ENCODE measurements at places on chromosomes 16 and 17. TPM values are rescaled to one million over a fixed set of nuclear protein-coding genes. Genes with fewer than 3 reads are reported as not detected.

Gene PRSS22
- total RNA-seq, result not detected

Gene MSRB1
- 9.9 TPM for total RNA-seq

Gene OR1F1
- total RNA-seq, result not detected

Gene CSH2
- not detected for total RNA-seq

Gene NUPR1
- not detected for total RNA-seq

Gene IGFBP4
- total RNA-seq, result 0.86 TPM

Gene MYO15A
- 2.0 TPM for total RNA-seq

GRCh38 chr17:72022328-72023275 is 98.2 kb upstream of the SOX9 start:
- H3K27me3 ChIP-seq, result peaks cover 18% of the 10 kb centered on the region
- no peaks in the 10 kb centered on the region for H3K36me3 ChIP-seq
- no peaks in the 10 kb centered on the region for H3K4me1 ChIP-seq
- H3K27ac ChIP-seq, result no peak overlapping the region
- no peak for DNase-seq

DNA sequence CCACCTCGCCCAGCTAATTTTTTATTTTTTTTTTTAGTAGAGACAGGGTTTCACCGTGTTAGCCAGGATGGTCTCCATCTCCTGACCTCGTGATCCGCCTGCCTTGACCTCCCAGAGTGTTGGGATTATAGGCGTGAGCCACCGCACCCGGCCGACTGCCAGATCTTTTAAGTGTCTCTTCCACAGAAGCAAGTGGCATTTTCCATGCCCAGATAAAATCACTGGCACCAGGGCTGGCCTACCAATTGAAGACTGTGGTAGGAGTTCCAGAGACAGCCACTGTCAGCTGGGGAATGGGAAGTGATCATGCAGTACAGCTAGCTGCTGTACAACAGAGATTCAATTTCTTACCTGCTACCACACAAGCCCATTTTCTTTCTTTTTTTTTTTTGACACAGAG is 17.9 kb downstream of the CNP start:
- H3K4me3 ChIP-seq, result no peak overlapping the region
- DNase-seq, result no peak
- peaks cover 97% of the 10 kb centered on the region for H3K36me3 ChIP-seq
- no peaks in the 10 kb centered on the region for H3K27me3 ChIP-seq
- no peaks in the 10 kb centered on the region for H3K4me1 ChIP-seq
- no peak overlapping the region for H3K27ac ChIP-seq

DNA sequence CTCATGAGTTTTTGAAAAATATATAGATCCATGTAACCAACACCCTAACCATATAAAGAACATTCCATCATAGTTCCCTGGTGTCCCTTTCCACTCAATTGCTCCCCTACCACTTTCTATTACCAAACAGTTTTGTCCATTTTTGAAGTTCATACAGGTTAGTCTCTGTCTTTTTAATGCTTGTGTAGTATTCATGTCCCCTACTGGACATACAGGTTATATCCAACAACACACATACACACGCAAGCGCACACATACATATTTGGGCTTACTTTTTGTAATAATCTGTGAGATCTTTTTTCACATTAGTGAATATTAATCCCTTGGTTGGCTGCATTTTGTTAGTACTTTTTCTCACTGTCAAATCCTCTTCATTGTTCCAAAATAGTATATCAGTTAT is 6.4 kb downstream of the CRYBA1 start:
- no peaks in the 10 kb centered on the region for H3K36me3 ChIP-seq
- no peaks in the 10 kb centered on the region for H3K27me3 ChIP-seq
- no peak overlapping the region for H3K4me3 ChIP-seq
- H3K27ac ChIP-seq, result no peak overlapping the region
- no peak for DNase-seq

DNA sequence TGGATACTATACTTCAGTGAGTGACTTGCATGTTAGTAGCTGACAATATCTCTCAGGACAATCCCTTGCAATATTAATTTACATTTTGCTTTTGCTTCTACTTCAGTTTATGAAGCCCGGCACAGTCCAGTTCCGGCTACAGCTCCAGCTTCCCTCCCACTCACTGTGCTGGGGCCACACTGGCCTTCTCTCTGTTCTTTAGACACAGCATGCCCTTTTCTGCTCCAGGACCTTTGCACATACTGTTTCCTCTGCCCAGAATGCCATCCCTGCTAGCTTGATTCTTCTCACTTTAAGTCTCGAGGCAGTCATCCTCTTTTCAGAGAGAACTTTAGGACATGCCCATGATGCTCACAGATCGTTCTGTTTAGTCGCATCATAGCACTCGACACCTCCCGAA is 25.5 kb upstream of the LRRC75A start:
- H3K36me3 ChIP-seq, result no peaks in the 10 kb centered on the region
- H3K27me3 ChIP-seq, result peaks cover 9% of the 10 kb centered on the region
- H3K27ac ChIP-seq, result no peak overlapping the region
- no peak for DNase-seq
- no peak overlapping the region for H3K4me3 ChIP-seq
- peaks cover 4% of the 10 kb centered on the region for H3K4me1 ChIP-seq

DNA sequence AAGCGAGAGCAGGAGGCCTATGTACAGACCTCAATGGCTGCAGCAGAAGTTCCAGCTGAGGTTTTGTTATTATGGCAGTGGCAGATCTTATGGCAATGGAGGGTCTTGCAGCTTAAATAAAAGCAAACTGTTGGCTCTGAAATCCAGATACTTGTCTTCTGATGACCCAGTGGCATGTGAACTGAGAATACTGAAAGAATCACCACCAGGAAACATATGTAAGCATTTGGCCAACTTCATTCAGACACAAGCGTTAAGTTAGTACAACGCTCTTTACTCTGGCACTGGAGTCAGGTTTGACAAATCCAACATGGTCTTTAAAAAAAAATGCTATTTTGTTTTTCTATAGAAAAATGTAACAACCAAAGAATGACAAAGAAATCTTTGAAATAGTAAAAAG is 70.5 kb downstream of the CFDP1 start:
- H3K4me1 ChIP-seq, result no peaks in the 10 kb centered on the region
- DNase-seq, result no peak
- no peak overlapping the region for H3K27ac ChIP-seq
- no peaks in the 10 kb centered on the region for H3K36me3 ChIP-seq

GRCh38 chr16:67773569-67774456 is 32.5 kb downstream of the RANBP10 start:
- no peak overlapping the region for H3K4me3 ChIP-seq
- no peak overlapping the region for H3K27ac ChIP-seq
- peaks cover 3% of the 10 kb centered on the region for H3K36me3 ChIP-seq
- no peaks in the 10 kb centered on the region for H3K27me3 ChIP-seq
- H3K4me1 ChIP-seq, result peaks cover 14% of the 10 kb centered on the region

DNA sequence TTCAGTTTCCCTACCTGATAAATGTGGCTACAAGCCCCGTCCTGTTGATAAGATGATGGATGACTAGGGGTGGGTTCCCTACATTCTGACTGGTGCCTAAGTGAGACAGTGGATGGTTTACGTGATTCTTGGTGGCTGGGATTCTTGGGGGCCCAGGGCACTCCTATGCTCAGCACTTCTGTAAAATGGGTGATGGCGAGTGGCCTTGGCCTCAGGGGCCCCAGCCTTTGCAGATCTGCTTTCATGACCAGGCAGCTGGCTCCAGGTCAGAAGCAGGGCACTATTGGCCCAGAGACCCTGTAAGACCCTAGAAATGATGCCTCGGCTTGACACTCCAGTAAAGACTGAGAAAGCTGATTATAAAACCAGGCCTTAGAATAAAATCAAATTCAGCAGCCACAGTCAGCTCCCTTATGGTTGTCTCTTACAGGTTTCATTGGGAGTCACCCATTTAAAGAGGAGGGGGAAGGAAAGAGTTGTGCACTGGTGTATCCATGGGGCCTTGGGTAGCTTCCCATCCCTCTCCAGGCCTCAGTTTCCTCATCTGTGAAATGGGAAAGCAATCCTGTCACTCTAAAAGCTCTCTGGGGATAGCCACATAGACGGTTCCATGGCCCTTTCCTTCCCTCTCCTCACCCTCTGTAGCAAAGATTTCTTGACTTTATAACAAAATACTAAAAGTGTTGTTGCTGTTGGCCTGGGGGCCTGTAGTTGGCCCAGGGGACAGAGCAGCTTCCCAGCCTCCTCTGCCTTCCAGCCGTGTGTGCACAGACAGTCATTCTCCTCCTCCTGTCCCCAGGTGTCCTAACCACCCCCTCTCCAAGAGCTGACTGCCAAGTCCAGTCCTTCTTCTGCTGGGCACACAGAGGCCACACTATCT is 1.2 kb downstream of the SNX20 start:
- H3K4me3 ChIP-seq, result peak overlapping the region; percentile 91
- peak overlapping the region; percentile 98 for H3K27ac ChIP-seq
- H3K4me1 ChIP-seq, result peaks cover 79% of the 10 kb centered on the region

Measured in naive thymus-derived CD8-positive, alpha-beta T cell (primary cell).